ENCODE measurements at places on chromosomes 7 and 10. TPM values are rescaled to one million over a fixed set of nuclear protein-coding genes. Genes with fewer than 3 reads are reported as not detected.

OPN1SW gene
- total RNA-seq = not detected

IPMK gene
- 8.1 TPM for total RNA-seq

RELN gene
- 0.15 TPM for total RNA-seq

NCAPG2 gene
- total RNA-seq = 62.3 TPM

AKR1C3 gene
- 4.8 TPM for total RNA-seq

WIPF3 gene
- total RNA-seq = not detected

EN2 gene
- not detected for total RNA-seq

HOXA2 gene
- 2.2 TPM for total RNA-seq

AOAH gene
- total RNA-seq = not detected

KIF5B gene
- 159 TPM for total RNA-seq

KNDC1 gene
- total RNA-seq = not detected

SMO gene
- 13.2 TPM for total RNA-seq
